T47D (cell line): ENCODE measurements at places on chromosomes 2 and 18.

DNA sequence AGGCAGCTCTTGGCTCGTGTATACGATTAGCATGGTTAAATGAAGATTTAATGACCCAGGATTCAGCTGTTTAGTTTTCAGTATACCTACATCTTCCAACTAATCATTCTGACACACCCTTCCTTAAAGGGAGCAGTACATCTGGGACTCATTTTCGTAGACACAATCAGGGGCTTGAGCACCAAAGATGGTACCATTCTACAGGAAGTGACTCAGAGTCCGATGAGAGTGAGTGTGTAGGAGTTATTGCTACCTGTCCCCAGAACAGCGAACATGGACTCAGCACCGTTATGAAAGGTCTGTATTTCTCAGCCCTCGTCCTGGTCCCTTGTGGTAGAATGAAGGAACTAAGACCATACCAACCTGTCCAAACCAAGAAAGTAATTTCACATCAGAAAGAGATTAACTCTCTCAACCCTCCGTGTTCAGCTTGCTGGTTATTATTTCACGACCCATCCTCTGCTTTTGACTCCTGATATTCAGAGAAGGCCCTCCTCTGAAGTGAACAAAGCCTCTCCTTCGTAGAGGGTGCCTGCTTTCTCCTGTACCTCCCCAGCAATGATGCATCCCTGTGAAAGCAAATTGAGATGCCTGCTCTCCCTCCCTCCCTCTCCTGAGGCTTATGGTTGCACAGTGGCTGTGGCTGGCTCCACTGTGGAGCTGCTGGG is 214.8 kb downstream of the MTX2 start:
- no peak for DNase-seq

DNA sequence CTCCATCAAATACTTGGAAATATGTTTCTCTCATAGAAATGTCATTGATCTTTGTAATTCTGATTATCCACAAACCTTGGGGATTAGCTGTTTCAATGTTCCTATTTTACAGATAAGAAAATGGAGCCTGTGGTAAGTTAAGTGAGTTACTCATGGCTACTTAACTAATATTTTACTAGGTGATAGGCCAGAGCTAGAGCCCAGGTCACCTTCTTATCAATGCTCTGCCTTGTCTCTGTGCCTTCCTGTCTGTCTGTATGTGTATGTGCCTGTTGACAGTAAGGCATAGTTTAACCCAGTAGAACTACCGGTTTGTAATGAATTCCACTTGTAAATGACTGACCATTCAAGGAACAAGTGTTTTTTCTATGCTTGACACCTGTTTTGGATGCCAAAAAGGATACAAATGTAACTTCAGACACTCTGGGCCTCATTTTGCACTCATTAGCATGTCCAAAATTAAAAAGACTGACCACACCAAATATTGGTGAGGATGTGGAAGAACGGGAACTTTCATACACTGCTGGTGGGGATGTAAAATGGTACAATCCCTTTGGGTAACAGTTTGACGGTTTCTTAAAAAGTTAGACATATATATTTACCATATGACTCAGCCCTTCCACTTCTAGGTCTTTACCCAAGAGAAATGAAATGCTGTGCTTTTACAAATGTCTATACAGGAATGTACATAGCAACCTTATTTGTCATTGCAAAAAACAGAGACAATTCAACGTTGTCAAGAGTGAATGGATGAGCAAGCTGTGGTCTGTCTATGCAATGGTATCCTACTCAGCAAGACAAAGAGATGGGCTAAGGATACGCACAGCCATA is 19.6 kb upstream of the IL1A start:
- DNase-seq = no peak

- no peak for DNase-seq
These were observed 155.9 kb upstream of the MAP3K20 start for GRCh38 chr2:172919732-172920131.

GRCh38 chr2:201122276-201122675 is 6.3 kb downstream of the CFLAR start:
- DNase-seq = no peak

- no peak for DNase-seq
These were observed 21.4 kb upstream of the RFX8 start for GRCh38 chr2:101496279-101496678.

DNA sequence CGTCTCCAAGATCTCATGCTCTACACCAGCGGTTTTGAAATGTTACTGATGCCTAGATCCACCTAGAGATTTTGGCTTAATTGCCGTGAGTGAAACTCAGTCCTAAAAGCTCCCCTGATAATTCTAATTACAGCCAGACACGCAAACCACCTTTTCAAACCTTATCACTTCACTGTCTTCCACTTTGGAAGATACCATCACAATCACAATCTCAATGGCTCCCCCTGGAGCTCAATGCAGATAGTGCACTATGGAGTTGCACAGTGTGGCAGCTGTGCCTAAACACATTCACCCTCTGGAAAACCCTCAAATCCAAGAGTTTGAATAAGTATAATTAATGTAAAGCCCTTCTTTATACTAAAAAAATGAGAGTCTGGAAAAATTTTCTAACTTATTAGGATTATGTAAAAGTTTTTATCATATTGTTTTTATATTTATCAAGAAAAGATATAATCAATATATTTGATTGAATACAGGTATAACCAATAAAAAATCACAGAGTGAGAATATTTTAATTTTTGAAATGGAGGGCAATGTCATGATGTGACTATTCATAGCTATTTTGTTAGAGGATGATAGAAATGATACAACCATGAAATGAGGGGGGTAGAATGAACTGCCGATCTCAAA is 102.9 kb upstream of the SLC8A1 start:
- DNase-seq = no peak
